ENCODE measurements at places on chromosomes 16 and 17.

- H3K4me1 ChIP-seq = peaks cover 8% of the 10 kb centered on the region
- peak overlapping the region; percentile 13 for H3K27ac ChIP-seq
- H3K27me3 ChIP-seq = no peaks in the 10 kb centered on the region
- peak; percentile 94 for DNase-seq
- peaks cover 39% of the 10 kb centered on the region for H3K36me3 ChIP-seq
- H3K4me3 ChIP-seq = no peak overlapping the region
Measured at GRCh38 chr16:10964039-10964890, 19.9 kb downstream of the CLEC16A start.

GRCh38 chr17:21304091-21304490 lies 19.6 kb downstream of the MAP2K3 start:
- H3K4me3 ChIP-seq = no peak overlapping the region
- H3K4me1 ChIP-seq = no peaks in the 10 kb centered on the region
- peaks cover 96% of the 10 kb centered on the region for H3K36me3 ChIP-seq
- no peaks in the 10 kb centered on the region for H3K27me3 ChIP-seq
- DNase-seq = peak; percentile 80
- no peak overlapping the region for H3K27ac ChIP-seq

DNA sequence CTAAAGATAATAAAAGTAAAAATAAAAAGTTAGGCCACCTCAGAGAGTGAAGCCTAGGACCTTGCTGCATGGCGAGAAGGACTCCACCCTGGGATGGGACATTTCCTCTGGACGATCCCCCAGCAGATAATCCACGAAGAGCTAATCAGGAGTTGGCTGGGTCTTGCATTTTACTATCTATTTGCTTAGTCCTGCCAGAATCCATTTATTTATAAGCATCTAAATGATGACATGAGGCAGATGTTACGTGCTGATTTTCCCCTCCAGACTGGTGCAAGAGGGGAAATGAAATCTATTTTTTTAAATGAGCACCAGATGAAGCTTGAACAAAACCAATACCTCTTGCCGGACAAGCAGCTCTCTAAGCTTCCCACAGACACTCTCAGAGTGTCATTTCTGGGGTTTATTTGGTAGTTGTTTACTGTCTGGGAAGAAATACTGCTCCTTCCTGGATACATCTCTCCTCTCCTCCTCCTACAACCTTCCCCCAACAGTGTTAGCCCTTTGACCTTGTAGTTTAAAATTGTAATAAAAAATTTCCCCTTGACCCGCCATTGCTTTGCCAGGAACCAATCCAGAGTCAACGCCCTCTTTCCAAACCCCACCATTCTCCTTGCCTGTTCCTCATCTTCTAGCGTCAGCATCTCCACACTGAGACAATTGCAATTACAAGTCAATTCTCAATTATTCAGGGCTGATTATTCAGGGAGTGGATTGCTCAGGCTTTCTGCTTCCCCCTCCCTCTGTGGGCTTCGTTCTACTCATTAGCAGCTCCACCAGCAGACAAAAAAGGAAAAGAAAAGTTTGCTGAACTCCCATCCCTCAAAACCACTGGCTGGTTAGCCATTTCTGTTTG lies 63.0 kb downstream of the GSG1L start:
- no peak overlapping the region for H3K27ac ChIP-seq
- H3K36me3 ChIP-seq = no peaks in the 10 kb centered on the region

GRCh38 chr16:53713403-53714204 lies 9.6 kb downstream of the FTO start:
- no peaks in the 10 kb centered on the region for H3K36me3 ChIP-seq
- no peak overlapping the region for H3K27ac ChIP-seq
- peaks cover 9% of the 10 kb centered on the region for H3K4me1 ChIP-seq
- H3K4me3 ChIP-seq = no peak overlapping the region

DNA sequence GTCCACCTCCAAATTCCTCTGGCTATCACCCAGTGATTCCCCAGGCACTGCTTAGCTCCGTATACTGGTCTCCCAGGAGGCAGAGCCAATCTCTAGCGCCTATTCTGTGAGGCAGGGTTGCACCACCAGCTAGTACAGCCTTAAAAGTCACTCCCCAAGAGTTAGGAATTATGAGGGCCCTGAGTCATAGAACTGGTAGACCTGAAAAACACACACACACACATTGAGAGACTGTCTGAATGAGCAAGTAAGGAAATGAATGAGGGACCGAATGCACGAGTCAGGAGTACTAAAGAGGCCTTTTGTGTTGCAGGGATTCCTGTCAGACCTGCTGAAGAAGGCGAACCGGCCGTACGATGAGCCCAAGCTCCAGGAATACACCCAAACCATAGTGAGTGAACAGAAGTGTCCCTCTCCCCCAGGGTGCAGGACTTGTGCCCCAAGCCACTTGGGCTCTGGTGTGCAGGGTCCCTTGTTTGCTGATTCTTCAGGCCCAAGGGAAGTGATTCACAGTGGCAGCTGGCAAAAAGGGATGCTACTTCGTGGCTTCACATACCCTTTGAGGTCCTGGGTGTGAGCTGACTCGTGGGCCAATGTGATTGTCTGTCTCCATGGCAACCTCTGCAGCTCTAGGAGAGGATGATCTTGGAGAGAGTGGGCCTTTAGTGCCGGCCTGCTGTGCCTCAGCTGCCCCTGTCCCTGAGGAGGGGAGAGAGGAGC lies 24.7 kb downstream of the CALB2 start:
- no peaks in the 10 kb centered on the region for H3K4me1 ChIP-seq
- H3K36me3 ChIP-seq = no peaks in the 10 kb centered on the region

- DNase-seq = no peak
- H3K27ac ChIP-seq = peak overlapping the region; percentile 100
- peak overlapping the region; percentile 76 for H3K4me3 ChIP-seq
- no peaks in the 10 kb centered on the region for H3K27me3 ChIP-seq
Measured at GRCh38 chr16:68086336-68086841, 1.2 kb downstream of the NFATC3 start.

GRCh38 chr17:30300818-30301217 lies 9.1 kb upstream of the BLMH start:
- H3K4me1 ChIP-seq = no peaks in the 10 kb centered on the region
- no peak overlapping the region for H3K27ac ChIP-seq
- DNase-seq = no peak

GRCh38 chr17:50843150-50843905 lies 7.9 kb downstream of the WFIKKN2 start:
- no peak overlapping the region for H3K4me3 ChIP-seq
- H3K27ac ChIP-seq = no peak overlapping the region
- no peaks in the 10 kb centered on the region for H3K27me3 ChIP-seq
- no peaks in the 10 kb centered on the region for H3K36me3 ChIP-seq
- DNase-seq = no peak

DNA sequence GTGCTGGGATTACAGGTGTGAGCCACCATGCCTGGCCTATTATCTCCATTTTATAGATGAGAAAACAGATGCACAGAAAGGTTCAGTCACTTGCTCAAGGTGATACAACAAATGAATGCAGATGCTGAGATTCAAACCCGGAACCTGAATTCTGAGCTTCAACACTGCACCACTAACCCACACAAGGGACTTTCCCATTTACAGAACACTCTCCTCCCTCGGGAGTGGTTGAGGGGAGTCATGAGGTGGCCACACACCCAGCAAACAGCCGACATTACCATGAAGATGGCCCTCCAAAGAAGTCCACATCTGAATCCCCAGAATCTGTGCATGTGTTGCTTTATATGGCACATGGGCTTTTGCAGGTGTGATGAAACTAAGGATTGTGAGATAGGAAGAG lies 9.1 kb downstream of the BCL7C start:
- H3K36me3 ChIP-seq = peaks cover 15% of the 10 kb centered on the region
- no peaks in the 10 kb centered on the region for H3K4me1 ChIP-seq
- no peak overlapping the region for H3K4me3 ChIP-seq
- H3K27me3 ChIP-seq = no peaks in the 10 kb centered on the region
- H3K27ac ChIP-seq = no peak overlapping the region
- no peak for DNase-seq

GRCh38 chr17:6713130-6713917 lies at the start of gene SLC13A5:
SLC13A5 (minus strand) TSS chr17:6713369; CDS start chr17:6713333, 36 bp downstream.
- DNase-seq = no peak
- H3K27me3 ChIP-seq = peaks cover 8% of the 10 kb centered on the region
- peaks cover 23% of the 10 kb centered on the region for H3K4me1 ChIP-seq
- H3K36me3 ChIP-seq = no peaks in the 10 kb centered on the region
- H3K27ac ChIP-seq = no peak within 1 kb of the TSS

DNA sequence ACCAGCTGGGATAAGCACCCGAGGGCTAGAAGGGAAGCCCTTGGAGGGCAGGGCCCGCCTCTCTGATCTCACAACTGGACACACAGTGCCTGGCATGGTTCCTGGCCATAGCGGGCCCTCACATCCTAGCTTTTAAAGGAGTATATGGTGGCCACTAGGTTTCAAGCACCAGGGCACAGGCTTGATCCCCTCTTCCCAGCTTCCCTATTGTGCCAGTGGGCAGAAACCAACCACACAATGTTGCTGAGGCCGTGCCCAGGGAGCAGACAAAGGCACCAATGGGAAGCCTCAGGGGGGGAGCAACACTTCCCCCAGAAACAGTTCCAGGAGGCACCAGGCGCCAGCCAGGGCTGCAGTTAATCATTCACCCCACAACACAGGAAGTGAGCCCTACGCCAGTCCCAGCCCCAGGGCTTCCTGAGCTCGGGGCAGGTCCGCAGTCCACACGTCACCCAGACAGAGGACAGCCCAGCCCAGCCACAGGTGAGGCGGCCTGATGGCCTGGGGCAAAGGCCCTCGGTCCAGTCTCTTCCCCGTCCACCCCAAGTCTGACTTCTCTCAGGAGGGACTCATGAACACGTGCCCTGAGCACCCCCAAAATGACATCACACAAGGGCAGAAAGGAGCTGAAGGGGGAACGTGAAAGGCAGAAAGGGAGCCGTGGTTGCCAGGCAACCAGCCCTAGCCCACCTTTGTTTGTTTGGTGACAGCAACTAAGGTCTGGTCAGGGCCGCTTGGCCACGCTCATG lies 12.8 kb downstream of the SMIM5 start:
- no peak overlapping the region for H3K4me3 ChIP-seq
- H3K36me3 ChIP-seq = peaks cover 7% of the 10 kb centered on the region
- DNase-seq = peak; percentile 91
- peak overlapping the region; percentile 87 for H3K27ac ChIP-seq

- no peaks in the 10 kb centered on the region for H3K36me3 ChIP-seq
- peaks cover 8% of the 10 kb centered on the region for H3K4me1 ChIP-seq
- no peak overlapping the region for H3K27ac ChIP-seq
- no peak overlapping the region for H3K4me3 ChIP-seq
- no peaks in the 10 kb centered on the region for H3K27me3 ChIP-seq
Measured at GRCh38 chr17:64938925-64939474, 19.7 kb upstream of the LRRC37A3 start.

- H3K27ac ChIP-seq = no peak overlapping the region
- H3K27me3 ChIP-seq = no peaks in the 10 kb centered on the region
- no peaks in the 10 kb centered on the region for H3K4me1 ChIP-seq
- H3K36me3 ChIP-seq = no peaks in the 10 kb centered on the region
- no peak overlapping the region for H3K4me3 ChIP-seq
- DNase-seq = no peak
Measured at GRCh38 chr16:56413381-56413780, 12.0 kb downstream of the AMFR start.

DNA sequence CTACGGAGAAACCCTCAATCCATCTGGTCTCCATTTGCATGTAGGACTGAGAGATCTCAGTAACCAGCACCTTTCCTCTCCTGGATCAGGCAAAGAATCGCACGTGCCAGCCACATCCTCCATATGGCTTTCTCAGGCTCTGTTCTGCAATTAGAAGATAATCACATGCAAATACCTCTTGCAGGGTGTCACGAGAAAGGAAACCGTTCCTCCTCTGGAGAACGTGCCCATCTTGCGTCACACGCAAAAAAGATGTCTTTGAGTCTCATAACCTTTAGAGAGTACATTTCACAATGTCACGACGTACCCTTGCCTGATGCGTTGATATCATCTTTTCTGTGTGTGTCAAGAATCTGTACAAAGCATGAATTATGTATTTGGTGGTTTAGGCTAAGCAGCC lies 36.2 kb upstream of the DNAH17 start:
- H3K27ac ChIP-seq = no peak overlapping the region
- no peaks in the 10 kb centered on the region for H3K36me3 ChIP-seq
- H3K4me3 ChIP-seq = no peak overlapping the region
- no peak for DNase-seq
- no peaks in the 10 kb centered on the region for H3K4me1 ChIP-seq

DNA sequence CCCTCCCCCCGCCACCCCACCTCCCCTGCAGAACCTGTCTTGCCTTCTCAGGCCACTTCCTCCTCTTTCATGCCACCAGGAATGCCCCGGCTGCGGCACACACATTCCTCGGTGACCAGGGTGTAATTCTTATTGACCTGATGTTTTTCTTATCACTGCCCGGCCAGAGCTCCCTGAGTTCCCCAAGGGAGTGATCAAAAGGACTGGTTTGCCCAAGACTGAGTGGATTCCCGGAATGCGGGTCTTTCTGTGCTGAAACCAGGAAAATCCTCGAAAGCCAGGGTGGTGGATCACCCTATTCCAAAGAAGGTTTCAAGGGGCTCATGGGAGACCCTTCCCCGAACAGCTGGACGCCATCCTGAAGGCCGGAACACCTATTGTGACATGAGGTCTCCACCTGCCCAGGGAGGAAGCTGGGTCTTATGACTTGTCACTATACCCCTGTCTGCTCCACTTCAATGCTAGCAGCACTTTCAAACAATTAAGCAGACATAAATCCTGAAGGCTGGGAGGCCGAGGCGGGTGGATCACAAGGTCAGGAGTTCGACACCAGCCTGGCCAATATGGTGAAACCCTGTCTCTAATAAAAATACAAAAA lies 53.0 kb upstream of the RPL38 start:
- H3K4me1 ChIP-seq = no peaks in the 10 kb centered on the region
- DNase-seq = no peak
- H3K36me3 ChIP-seq = no peaks in the 10 kb centered on the region
- H3K4me3 ChIP-seq = no peak overlapping the region
- no peak overlapping the region for H3K27ac ChIP-seq
- no peaks in the 10 kb centered on the region for H3K27me3 ChIP-seq

DNA sequence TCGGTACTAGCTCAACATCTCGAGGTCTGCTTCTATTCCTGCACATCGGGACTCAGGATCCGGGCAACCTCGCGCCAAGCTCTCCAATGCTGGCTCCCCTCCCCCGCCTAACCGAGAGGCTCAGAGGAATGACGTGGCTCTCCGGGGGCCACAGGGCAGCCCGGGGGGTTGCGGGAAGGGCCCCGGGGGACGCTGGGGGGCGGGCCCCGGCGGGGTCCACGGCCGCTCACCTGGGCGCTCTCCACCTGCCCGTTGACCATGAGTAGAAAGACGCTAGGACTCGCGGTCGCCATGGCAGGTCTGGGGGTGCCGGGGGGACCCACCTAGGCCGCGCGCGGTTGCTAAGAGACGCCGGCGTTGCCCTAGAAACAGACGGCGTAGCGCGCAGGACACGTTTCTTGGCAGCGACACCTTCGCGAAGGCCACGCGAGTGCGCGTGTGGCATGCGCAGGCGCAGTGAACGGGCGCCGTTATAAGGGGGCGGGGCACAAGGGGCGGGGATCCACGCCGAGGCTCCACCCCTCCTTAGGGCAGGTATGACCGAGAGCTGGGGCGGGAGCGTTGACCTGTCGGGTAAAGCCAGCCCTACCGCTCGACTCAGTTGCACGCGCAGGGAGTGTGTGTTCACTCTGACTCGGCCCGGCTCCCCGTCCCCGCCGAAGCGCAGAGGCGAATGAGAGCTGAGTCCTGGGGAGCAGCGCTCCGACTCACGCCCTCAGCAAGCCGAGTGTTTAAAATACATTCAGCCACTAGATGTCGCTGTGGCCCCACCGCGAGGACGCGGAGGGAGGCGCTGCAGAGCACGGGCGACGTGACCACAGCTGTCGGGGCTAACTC lies at the start of gene B9D1:
TSS of gene B9D1 (minus strand) at position 447 of the 837 bp plus-strand sequence. CDS start at position 293, 154 bp downstream.
- peak; percentile 98 for DNase-seq
- H3K4me3 ChIP-seq = peak within 1 kb of the TSS; percentile 85
- peaks cover 11% of the 10 kb centered on the region for H3K4me1 ChIP-seq
- H3K27ac ChIP-seq = peak within 1 kb of the TSS; percentile 83

- DNase-seq = no peak
- peak overlapping the region; percentile 8 for H3K27ac ChIP-seq
- H3K27me3 ChIP-seq = no peaks in the 10 kb centered on the region
- peaks cover 78% of the 10 kb centered on the region for H3K4me1 ChIP-seq
- H3K36me3 ChIP-seq = no peaks in the 10 kb centered on the region
Measured at GRCh38 chr16:53775106-53775820, 71.3 kb downstream of the FTO start.
